Smooth muscle cell of the brain vasculature (primary cell): ENCODE measurements at places on chromosomes 3 and 15.
A peak's percentile ranks its signal among the peaks of the same experiment; 100 is the strongest.

- no peak for DNase-seq
Observed at GRCh38 chr3:161270991-161271390, 49.9 kb downstream of the NMD3 start.

GRCh38 chr3:4956738-4957137, 22.5 kb upstream of the BHLHE40 start:
- no peak for DNase-seq

- DNase-seq = no peak
Observed at GRCh38 chr15:50873935-50874361, 34.5 kb upstream of the AP4E1 start.

DNA sequence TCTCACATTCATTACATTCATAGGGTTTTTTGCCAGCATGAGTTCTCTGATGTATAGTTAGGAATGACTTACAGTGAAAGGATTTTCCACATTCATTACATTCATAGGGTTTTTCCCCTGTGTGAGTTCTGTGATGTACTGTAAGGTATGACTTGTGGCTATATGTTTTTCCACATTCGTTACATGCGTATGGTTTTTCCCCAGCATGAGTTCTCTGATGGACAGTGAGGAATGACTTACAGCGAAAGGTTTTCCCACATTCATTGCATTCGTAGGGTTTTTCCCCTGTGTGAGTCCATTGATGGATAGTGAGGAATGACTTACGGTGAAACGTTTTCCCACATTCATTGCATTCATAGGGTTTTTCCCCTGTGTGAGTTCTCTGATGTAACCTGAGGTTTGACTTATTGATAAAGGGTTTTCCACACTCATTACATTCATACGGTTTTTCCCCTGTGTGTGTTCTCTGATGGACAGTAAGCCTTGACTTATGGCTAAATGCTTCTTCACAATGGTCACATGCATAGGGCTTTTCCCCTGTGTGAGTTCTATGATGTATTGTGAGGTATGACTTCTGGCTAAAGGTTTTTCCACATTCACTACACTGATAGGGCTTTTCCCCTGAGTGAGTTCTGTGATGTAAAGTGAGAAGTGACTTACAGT, 47.4 kb downstream of the ZNF717 start:
- no peak for DNase-seq

- no peak for DNase-seq
Observed at GRCh38 chr15:90101130-90101968, 919 bp downstream of the IDH2 start.

GRCh38 chr3:140731440-140732119, 53.7 kb downstream of the TRIM42 start:
- no peak for DNase-seq

- no peak for DNase-seq
Observed at GRCh38 chr3:139975594-139976365, 40.8 kb downstream of the CLSTN2 start.

GRCh38 chr3:192892981-192893700, 24.5 kb downstream of the MB21D2 start:
- peak; percentile 87 for DNase-seq

DNA sequence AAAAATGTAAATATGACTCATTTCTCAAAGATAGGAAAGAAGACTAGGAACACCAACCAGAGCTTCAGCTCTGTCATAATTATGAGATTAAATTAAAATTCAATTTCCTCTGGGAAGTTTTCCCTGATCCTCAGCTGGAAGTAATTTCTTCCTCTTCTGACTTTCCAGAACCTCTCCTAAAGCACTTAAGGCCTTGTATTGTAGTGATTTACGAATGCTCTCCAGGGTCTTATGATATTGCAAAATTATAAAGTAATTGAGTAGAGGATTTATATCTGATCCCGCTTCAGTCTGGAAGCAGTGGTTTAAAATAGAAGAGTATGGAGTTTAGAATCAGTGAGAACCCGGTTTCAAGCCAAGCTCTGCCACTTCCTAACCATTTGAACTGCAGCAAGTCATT, 279.8 kb downstream of the ZPLD1 start:
- DNase-seq = no peak

DNA sequence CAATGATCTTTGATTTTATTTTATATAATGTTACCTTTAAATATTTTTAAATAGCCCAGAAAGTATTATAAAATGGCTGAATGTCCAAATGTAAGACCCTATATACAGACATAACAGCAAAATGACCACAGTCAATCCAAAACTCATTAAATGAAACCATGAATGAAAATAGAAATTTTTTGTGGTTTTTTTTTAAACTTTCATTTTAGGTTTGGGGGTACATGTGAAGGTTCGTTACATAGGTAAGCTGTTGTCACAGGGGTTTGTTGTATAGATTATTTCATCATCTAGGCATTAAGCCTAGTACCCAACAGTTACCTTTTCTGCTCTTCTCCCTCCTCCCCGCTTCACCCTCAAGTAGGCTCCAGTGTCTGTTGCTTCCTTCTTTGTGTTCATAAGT, 108.8 kb downstream of the FAIM start:
- no peak for DNase-seq

- DNase-seq = no peak
Observed at GRCh38 chr3:21290557-21290956, 460.5 kb downstream of the ZNF385D start.

DNA sequence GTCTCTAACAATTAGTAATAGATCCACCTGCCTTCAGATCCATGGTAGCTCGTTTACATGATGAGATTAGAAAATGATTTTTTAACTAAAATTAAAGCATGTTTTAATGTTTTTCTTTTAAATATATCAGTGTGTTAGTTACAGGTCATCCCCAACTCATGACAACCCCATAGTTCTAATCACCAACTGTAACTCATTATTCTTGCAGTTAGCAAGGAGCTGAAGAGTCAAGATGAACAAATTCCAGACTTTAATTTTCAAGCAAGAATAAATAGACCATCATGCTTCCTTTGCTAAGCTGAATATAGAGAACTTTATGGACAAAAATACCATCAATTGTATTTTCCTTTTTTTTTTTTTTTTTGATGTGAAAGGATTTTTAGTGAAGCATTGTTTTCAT, 101.1 kb downstream of the TOP2B start:
- DNase-seq = no peak

GRCh38 chr3:113128386-113129015, 82.9 kb upstream of the BOC start:
- DNase-seq = no peak

- DNase-seq = no peak
Observed at GRCh38 chr3:130517602-130518001, 625 bp downstream of the COL6A6 start.

- no peak for DNase-seq
Observed at GRCh38 chr3:124993466-124993865, 58.9 kb upstream of the MUC13 start.

DNA sequence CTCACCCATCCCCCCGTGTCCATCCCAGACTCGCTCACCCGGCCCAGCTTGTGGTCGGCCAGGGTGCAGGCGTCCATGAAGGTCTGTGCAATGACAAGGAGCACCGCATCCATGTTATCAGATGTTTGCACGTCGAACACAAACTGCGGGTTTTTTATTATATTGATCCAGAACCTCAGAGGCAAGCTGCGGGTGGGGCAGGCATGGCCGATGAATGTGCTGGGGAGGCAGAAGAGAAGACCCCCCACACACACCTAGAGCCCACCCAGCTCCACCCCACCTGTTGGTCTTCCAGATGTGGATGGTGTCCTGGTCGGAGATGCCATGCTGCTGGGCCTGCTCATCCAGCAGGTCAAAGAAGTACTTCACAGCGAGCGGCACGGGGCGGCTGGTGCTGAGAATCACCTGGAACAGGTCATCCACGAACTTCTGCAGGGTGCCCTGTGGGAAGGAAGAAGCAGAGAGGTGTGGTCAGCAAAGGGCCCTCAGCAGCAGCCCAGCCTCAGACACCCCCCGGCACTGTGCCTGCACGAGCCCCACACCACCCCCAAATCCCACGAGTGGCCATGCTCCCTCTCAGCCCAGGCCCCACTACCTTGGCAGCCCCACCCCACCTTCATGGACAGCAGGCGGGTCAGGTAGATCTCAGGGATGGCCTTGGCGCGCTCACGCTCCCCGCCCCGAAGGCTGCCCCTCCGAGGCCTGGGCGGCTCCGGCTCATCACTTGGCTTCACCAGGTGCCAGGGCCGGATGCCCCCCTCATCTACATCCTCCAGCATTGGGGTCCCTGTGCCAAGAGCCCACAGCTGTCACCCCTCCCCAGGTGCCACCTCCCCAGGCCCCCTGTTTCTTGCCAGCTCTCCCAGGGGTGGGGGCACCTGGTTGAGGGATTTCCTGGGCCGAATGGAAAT, 20.3 kb downstream of the PLXNB1 start:
- DNase-seq = no peak

DNA sequence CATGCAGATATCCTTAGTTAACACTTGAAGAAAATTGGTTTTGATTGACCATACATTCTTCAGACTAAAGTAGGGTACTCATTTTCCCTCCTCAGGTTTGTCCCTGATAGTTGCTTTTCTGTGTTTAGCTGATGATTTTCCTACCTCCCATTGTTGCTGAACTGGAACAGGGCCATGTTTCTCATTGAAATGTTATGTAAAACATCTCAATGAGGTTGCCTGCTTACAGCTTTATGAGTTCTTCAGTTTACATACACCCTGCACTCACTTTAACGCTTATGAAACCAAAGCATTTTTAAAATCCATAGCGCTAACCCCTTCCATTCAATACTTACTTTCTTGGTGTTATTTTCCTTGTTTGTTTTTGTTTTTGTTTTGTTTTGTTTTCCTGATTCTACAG, 61.9 kb downstream of the HMG20A start:
- no peak for DNase-seq

GRCh38 chr15:101003081-101003480, 83.9 kb downstream of the LRRK1 start:
- DNase-seq = no peak

DNA sequence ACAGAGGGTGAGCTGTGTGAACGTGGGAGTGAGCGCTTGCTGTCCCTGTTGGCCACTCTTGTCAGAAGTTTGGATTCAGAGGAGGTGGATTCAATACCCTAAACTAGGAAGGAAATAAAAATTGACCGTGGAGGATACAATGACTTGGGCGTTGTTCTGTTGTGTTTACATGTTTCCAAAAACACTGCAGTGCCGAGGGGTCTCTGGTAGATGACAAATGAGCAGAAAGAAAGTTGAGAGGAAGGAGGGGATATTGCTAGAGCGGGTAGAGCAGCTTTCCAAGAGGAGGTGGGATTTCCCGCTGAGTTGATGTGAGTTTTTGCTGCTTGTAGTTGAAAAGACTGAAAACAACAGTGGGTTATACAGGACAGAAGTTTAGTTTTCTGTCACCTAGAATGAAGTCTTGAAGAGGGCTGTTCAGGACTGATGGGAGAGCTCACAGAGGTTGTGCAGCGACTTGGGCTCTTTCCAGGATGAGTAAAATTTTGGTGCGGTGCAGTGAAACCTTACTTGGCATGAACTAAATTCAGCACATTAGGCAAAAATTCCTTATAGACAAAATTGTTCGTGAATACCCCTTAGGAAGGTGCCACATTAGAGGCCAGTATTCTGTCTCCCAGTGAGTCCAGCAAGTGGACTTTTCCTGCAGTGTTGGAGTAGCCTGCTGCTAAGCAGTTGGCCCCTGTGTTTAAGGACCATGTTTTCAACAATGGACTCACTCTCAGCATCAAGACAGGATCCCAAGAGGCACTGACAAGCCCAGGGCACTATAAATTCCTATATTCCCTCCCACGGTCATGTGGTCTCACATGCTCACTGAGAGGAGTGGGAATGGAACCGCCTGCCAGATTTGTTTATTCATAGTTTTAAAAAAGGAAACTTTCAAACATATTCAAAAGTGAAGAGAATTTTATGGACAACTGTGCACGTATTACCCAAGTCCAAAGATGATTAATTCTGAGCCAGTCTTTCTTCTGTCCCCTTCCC, 435.0 kb upstream of the C2CD4B start:
- no peak for DNase-seq

- no peak for DNase-seq
Observed at GRCh38 chr15:58583171-58583908, 151.5 kb downstream of the LIPC start.

GRCh38 chr15:98381446-98381845, 266.9 kb upstream of the IGF1R start:
- DNase-seq = no peak

- no peak for DNase-seq
Observed at GRCh38 chr3:55543181-55543614, 56.1 kb upstream of the WNT5A start.

GRCh38 chr3:37072892-37073291, 79.6 kb downstream of the MLH1 start:
- DNase-seq = peak; percentile 44

GRCh38 chr3:186280737-186281136, 81.3 kb downstream of the DGKG start:
- no peak for DNase-seq

- peak; percentile 99 for DNase-seq
Observed at GRCh38 chr15:65832549-65833364, 36.5 kb upstream of the RAB11A start.

- no peak for DNase-seq
Observed at GRCh38 chr3:18302517-18302916, 122.6 kb downstream of the SATB1 start.

- no peak for DNase-seq
Observed at GRCh38 chr3:141272906-141273662, 41.5 kb downstream of the PXYLP1 start.

GRCh38 chr15:38378161-38378560, 75.8 kb upstream of the FAM98B start:
- peak; percentile 40 for DNase-seq

DNA sequence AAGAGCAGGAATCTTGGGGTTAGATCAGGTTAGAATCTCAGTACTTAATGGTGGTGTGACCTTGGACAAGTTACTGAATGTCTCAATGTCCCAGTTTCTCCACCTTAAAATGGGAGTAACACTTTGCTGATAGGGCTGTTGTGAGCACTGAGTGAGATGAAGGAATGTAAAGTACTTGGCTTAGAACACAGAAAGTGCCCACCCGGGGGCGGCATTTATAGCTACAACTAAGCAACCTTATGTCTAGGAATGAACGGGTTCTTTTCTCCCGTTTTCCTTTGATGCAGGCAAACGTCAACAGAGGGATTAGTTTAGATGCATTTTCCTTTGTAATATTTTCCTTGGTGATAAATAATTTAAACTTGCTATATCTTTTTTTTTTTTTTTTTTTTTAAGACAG, 176.6 kb downstream of the USP13 start:
- no peak for DNase-seq

DNA sequence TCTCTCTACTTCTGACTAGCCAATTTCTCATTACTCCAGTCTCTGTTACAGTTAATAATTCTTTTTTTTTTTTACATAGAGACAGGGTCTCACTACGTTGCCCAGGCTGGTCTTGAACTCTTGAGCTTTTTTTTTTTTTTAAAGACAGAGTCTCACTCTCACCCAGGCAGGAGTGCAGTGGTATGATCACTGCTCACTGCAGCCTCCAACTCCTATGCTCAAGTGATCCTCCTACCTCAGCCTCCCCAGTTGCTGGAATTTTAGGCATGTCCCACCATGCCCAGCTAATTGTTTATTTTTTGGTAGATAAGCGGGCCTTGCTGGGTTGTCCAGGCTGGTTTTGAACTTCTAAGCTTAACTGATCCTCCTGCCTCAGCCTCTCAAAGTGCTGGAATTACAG, 13.6 kb downstream of the IP6K1 start:
- no peak for DNase-seq

- no peak for DNase-seq
Observed at GRCh38 chr15:74252291-74252690, 16.2 kb downstream of the CCDC33 start.
